ENCODE measurements at places on chromosomes 6 and 20.

DNA sequence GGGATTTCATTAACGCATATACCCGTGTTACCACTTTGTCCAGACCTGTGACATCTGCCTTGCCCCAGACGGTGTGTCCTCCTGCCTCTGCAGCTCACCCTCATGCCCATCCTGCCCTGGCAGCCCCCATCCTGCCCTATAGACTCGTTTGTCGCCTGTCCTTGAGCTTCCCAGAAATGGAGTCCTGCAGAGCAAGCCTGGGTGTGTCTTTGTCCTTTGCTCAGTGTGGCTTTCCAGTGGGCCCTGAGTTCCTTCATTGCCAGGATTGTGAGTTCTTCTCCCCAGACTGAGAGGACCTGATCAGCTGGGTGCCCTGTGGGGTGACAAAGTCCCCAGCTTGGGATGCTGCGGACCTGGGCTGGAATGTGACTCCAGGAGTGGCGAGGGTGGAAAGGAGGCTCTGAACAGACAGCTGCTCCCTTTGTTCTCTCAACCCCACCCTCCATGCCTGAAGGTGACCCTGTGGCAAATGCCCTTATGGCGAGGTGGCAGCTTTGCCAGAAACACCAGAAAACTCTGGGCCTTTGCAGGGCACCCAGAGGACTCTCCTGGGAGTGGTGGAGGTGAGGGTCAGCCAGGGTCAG is 2.4 kb upstream of the CST3 start:
- no peak for DNase-seq

GRCh38 chr6:69974193-69974592 is 107.8 kb downstream of the COL19A1 start:
- no peak for DNase-seq

DNA sequence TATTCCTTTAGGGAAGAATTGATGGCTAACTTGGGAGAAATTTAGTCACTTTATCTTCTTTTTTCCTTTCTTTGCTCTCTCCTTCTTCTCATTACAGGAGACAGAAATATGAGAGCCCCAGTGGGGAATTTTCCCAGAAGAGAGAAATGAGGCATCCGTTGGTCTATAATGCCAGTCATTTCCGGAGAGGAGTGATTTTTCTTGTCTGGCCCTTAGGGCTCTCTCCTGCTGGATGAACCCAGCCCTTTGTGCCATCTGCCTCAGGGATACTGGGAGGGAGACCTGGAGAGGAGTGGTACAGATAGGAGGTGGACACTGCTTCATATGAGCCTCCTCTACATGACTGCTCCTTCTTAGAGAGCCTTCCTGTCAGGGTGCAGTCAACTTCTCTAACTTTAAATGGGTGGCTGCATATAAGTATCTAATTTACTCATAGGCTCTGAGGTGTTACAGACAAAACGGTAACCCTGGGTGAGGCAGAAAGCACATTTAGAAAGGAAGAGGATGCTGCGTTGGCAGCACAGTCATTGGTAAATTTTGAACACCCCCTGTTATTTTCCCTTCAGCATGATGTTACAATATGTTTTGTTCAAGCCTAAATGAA is 21.9 kb downstream of the RIMS1 start:
- DNase-seq: no peak

DNA sequence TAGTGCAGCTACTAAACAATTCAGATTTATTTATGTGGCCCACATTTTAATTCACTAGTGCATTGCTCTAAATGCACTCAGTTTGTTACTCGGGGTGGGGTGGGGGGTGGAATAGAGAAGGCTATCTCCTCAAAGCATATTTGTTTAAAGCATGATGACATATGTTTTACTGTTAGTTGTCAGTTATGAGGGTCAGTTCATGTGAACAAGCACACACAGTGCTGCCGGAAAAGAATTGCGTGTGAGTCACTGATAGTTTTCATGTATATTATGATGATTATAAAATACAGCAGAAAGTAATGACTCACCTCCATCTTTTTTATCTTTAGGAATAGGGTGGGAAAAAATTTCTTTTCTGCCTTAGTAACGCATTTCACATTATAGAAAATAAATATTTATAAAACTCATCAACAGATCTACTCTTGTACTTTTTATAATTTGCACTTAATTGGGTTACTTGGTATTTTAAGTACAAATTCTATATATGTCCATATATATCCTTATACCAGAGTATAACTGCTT is 42.2 kb upstream of the STXBP5 start:
- DNase-seq: no peak

DNA sequence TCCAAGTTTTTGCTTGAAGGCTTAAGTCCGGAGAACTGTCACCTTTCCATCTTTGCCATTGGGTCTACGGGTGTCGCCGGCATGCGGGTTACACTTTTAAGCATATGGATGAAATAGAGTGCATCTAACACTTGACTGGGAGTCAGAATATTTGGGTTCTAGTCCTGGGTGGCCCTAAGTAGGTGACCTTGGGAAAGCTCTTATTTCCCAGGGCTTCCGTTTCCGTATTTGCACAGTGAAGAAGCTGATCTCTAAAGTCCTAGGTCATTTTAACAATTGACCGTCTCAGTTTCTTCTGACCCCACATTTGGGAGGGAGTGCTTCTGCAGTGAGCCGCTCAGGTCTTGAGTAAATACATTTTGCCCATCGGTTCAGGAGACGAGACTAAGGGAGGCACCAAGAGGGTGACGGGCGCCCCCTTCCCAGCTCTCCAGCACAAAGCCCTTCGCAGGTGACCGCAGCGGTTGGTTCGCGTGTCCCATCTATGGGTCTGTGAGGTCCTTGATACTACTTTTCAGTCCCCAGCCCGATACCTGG is 651 bp upstream of the BLTP3A start:
- DNase-seq: peak; percentile 17

DNA sequence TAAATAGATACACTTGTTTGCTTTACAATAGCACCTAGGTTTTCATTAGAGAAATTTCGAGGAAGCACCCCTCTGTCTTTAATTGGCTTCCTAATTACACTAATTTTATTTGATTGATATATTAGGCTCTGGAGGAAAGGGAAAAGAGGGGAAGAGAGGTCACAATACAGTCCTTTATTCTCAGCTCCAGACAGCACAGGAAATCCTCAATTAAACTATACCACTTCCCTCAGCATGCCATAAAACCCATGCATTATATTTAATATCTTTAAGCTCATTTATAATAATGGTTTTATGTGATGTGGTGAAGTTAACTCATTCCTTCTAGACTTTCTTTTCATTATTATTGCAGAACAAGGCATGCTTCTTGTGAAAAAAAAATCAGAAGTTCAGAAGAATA is 17.7 kb upstream of the PDE7B start:
- DNase-seq: no peak

DNA sequence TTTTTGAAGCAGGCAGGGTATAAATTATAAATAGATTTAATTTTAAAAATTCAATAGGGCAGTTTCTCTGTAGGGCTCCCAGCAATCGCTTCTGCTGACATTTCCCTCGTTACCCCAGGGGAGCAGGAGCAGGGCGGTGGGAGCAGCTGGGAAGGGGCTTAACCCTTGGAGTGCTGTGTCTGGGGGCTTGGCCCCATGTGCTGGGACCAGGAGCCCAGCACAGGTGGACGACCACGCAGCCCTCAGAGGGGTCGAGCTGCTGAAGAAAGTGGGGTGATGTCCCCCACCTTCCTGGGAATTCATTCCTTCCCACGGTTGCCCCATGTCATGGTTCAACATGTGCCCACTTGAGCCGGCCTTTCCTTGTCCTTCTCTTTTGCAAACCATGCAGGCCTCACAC is 67.5 kb upstream of the STX16 start:
- DNase-seq: no peak

DNA sequence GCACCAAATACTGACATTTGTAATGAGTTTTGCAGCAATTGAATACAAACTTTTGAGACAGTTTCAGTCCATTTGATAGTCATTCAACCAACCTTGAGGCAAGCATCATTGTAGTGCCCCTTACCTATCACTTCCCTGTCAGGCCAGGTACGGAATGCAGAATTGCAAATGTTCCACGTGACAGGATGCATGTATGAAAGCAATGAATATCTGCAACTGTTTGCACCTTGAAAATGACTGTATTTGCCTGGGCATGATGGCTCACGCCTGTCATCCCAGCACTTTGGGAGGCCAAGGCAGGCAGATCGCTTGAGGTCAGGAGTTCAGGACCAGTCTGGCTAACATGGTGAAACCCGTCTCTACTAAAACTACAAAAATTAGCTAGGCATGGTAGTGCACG is 146.0 kb upstream of the SCGN start:
- DNase-seq: no peak

- no peak for DNase-seq
Measured at GRCh38 chr6:107293350-107293749, 166.0 kb downstream of the PDSS2 start.

- no peak for DNase-seq
Measured at GRCh38 chr6:10720265-10720959, 2.5 kb upstream of the TMEM14C start.
